PC-3 (cell line): ENCODE measurements at places on chromosomes 3 and 15.

GRCh38 chr3:184570489-184570888, 8.9 kb downstream of the EPHB3 start:
- no peak for DNase-seq

DNA sequence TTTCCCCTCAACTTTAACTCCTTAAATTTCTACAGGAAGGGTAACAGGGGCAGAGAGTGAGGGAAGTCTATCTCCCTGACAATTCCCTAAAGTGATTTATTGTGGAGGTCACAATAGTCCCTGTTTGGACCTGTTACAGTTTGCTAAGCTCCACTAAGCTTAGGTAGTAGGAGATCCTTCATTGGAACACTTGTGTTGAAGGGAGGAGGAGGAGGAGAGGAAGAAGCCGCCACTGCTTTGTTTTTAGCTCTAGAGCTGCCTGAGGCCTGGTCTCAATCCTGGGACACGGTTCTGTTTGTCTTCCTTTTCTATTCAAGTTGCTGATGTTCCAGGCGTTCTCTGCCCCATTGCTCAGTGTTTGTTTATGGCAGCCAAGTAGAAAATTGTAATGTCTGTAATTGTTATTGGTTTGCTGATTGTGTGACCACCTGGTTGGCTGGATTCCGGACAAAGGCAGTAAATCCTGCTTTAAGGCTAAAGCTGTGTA, 48.4 kb downstream of the HES1 start:
- DNase-seq: peak; percentile 16

DNA sequence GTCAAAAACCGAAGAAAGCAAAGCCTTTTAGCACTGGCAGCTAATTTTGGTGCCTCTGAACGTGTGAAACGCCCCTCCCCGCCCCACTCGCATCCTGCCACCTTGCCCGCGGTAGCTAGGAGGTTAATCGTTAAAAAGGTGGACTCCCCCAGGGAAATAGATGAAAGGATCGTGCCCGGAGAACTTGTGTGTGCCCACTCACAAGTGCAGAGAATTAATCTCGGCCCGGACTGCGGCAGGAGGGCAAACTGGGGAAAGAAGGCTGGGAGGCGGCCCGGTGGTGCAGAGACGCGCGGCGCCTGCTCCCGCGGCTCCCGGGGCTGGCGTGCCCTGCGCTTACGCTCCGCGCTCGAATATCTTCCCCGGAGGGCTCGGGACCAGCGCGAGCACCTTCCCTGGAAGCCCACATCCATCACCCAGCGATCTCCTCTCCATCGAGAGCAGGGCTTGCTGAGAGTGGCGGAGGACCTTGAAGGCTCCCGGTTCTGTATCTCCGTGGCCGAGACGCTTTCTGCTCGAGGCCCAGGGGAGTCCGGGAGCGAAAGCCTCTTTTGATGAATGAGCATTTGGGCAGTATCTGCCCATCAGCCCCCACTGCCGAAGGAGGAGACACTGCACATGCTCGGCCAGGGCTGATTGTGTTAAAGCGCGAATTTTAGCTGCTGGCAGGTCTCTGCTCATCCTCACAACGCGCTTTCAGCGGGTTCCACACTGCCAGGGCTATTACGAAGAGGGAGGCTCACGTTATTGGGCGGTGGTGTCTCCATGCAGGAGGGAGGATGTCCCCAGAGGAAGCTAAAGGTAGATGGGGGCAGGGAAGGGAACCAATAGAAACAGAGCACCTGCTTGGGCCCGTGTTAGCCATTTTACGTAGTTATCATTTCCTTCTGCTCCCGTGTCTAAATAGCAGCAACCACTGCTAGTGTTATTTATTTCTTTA, 1.3 kb upstream of the SPTSSB start:
- DNase-seq: peak; percentile 81

GRCh38 chr3:48400824-48401433, 28.9 kb downstream of the FBXW12 start:
- DNase-seq: peak; percentile 86

DNA sequence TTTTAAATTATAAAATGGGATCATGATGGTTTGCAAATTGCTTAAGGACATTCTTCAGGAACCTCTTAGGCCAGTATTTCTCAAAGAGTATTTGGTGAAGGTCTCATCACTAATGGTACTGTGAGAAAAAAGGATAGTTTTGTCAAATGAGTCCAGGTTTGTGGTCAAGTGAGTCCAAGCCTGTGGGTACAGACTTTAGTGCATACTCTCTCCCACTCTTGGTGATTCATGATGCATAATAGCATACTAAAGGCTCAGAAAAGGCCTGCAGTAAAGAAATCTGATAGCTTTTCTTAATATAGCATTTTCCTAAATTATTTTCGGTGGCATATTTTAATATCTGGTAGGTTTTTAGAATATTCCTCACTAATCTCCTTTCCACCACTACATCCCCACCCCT, 20.0 kb downstream of the BOC start:
- peak; percentile 78 for DNase-seq

DNA sequence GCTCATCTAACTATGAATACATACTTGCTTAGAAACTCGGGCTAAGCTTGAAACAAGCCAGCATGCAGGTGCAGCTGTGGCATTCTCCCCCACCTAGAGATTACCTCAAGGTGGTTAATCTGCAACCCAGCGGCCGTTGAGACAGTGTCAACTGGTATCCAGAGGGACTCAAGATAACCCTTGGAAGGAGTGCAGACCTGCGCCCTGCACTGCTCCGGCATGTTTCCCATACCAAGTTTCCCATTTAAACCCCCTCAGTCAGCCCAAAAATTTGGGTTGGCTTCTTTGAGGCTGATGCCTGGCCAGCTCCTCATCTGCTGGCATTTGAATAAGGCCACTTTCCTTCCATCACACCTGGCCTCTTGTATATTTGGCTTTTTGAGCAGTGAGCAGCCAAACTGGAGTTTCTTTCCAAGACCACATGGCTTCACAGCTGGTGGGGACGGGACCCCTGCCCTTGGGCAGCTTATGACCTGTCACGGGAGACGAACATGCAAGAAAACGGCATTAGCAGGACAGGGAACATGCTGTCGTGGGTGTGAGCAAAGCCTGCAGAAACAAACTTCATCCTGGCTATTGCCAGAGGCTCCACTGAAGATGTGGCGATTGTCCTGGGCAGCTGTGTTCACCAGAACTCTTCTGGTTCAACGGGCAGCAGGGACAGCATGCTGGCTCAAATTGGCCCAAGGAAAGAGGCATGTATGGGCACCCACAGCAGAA, 98.2 kb downstream of the PLXNA1 start:
- DNase-seq: no peak

DNA sequence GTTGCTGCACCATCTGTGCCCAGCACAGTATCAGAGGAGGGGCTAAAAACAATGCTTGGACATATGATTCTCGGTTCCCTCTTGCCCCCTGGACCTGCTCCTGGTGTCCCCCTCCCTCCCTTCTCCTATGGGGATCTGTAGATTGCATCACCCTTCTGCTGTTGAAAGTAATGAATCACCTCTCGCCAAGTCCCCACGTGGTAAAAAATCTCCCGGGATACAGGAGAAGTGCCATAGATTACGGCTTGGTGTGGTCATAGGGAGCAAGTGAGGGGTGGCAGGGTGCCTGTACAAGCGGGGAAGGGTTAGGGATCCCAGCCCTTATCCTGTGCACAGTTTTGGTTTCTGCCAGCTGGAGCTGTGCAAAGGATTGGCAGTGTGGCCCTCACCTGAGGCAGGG, 37.7 kb downstream of the AMOTL2 start:
- no peak for DNase-seq

DNA sequence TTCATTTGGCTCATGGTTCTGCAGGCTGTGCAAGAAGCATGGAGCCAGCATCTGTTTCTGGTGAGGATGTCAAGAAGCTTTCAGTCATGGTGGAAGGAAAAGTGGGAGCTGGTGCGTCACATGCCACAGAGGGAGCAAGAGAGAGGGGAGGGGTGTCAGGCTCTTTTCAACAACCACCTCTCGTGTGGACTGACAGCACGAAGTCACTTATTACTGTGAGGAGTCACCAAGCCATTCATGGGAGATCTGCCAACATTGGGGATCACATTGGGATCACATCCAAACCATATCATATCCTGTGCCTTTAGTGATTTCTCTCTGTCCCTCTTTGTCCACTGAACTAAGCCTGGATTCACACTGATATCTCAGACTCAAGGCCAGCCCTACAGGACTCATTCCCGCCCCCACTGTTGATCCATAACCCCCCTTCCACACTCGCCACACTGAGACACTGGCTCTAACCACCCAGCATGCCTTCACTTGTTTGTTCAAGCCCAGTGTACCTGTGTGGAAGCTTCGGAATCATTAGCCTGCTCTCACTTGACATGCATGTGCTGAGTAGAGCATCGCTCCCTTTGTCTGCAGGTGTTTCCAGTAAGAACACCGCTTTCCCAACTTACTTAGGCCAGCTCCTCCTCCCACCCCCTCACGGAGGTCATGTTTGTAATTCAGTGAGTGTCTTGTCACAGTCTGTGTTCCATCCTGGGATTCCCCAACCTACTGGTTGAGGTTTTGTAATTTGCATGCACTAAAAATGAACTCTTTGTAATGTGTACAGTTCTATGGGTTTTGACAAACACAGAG, 132.2 kb downstream of the KLF13 start:
- DNase-seq: no peak

GRCh38 chr3:11713171-11713570, 69.5 kb upstream of the VGLL4 start:
- no peak for DNase-seq

- DNase-seq: no peak
These were observed 29.8 kb downstream of the DTWD1 start for GRCh38 chr15:49650676-49651075.

- DNase-seq: no peak
These were observed 160.1 kb upstream of the PLAAT1 start for GRCh38 chr3:193080821-193081365.

- no peak for DNase-seq
These were observed 654 bp downstream of the RUBCN start for GRCh38 chr3:197736010-197736490.

- no peak for DNase-seq
These were observed 28.1 kb downstream of the RPSA start for GRCh38 chr3:39434574-39434973.

DNA sequence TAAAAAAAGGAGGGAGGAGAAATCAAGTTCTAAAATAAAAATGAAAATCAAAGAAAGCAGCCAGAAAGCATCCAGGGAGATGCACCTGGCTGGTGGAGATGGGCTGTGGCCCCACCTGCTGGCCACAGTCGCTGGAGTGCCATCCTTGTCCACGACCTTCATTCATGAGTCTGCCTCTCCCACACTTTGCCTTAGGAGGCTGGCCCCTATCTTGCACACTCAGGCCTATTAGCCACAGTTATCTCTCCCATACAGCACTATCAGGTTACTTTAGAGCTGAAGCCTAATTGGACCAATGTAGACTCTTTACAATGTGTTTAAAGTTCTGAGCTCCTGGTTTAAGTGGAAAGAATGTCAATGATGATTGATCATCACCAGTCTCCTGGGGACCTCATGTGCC, 392.0 kb upstream of the RORA start:
- peak; percentile 43 for DNase-seq

GRCh38 chr3:61674596-61674995, 113.2 kb downstream of the PTPRG start:
- DNase-seq: no peak

DNA sequence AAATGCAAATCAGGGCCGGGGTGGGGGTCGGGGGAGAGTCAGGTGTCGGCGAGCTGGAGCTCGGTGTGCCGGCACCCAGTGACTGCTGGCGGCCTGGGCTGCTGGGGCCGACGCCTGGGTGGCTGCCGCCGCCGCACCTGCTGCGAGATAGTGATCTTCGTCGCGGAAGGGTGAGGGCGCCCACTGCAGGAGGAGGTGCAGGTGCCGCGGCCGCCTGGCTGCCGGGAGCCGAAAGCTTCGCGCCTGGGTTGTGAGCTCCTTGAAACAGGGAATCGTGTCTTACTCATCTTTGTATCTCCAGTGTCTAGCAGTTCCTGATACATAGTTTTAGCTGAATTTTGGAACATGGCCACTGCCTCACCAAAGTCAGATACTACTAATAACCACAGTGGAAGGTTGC, 64.0 kb upstream of the CPOX start:
- DNase-seq: peak; percentile 69

DNA sequence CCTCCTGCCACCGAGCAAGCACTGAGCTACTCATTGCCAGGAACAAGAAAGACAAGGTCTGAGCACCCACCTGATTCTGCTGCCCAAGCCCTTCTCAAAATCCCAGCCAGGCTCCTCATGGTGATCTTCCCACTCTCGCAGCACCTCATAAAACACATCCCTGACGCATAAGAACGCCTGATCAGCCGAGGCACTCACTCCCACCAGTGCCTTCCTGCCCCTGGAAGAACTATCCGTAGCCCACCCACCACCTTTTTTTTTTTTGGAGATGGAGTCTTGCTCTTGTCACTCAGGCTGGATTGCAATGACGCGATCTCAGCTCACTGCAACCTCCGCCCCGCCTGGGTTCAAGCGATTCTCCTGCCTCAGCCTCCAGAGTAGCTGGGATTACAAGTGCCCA, 3.9 kb downstream of the CDAN1 start:
- no peak for DNase-seq

DNA sequence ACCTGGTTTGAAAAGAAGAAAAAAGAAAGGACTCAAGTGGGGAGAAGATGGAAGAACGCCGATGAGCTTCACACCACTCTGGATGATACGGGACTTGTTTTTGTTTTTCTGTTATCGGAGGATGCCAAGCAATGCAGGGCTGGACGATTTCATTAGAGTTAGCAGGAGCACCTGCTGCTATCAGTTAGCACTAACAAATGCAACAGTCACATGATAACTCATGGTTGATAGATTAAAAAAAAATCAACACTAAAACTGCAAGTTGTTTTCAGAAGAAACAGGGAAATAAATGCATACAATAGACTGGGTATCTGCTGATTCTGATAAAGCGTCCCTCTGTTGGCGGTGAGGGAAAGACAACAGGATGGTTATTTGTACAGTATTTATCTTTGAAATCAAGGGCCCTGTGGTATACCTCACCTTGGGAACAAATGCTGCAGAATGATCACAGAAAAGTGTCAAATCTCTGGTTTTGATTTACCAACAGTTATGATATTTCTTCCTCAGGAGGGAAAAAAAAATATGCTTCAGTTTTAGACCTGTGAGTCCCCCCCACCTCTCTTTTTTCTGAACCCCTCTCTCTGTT, 575.1 kb downstream of the FOXP1 start:
- no peak for DNase-seq

- no peak for DNase-seq
These were observed 47.8 kb downstream of the KBTBD8 start for GRCh38 chr3:67045711-67046465.

DNA sequence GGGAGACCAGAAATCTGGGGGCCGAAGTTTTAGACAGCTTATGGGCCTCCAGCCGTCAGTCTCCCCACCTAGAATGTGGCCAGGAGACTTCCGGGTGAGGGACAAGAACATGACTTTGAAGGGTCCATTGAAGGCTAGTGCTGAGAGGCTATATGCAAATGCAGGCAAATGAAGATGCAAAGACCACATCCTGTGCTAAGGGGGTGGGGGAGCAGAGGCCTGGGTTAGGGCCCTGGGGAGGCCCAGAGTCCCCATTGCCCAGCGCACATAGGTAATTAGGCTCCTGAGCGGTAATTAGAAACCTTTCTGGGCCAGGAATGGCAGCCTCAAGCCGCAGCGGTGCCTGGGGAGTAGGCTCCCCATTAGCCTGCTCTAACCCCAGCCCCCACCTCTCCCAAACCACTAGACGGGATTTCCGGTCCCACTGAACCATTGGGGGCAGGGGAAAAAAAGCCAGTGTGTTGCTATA, 6.8 kb downstream of the CSK start:
- no peak for DNase-seq

- DNase-seq: no peak
These were observed 69.2 kb downstream of the KLHL25 start for GRCh38 chr15:85725564-85725963.

- DNase-seq: no peak
These were observed 2.3 kb downstream of the B4GALT4 start for GRCh38 chr3:119238363-119238762.
